Left hindlimb (tissue), 1 donor: ENCODE measurements at places on chromosomes 7 and 10.

DNA sequence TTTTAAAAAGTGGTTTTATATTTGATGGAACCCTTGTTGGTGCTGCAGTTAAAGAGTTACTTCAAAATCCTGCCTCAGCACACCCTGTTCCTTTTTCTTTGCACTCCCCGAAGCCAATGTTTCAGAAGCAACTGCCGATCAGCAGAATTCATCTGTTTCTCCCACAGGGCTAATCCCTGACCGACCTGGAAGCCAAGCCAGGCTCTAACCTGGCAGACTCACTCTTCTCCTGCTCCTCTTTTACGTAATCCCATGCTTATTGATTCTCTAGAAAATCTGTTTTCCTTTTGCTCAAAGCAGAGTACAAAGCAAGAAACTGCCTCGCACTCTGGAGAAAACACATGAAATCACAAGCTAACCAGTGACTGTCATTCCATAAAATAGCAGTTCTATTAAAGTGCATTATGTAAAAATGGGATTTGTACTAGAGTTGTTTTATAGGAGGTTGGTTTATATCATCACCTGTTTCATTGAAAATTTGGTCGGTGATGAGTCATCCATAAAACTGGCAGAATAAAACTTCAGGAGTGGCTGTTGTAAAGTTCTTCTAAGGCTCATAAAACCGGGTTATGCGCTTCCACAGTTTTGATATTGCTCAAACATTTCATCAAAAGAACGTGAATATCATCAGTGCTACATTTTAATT lies 99.9 kb downstream of the CNTNAP2 start:
- DNase-seq: no peak

DNA sequence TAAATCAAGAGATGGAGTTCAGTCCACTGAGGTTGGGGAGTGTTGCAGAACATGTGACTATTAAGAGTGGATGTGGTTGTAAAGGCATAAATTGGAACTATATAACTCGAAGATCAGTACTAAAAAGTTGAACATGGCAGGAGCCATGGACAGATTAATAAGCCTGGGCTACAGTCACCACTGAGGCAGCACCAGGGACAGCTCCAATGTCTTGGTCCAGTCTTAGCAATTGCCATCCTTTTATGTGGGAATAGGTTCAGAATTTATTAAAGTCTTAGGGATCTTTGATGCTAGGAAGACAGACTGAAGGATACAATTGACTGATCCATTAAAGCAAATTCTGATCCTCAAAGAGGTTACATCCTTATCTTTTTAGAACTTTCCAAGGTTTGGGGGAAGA lies 156.6 kb downstream of the ADRA2A start:
- no peak for DNase-seq

DNA sequence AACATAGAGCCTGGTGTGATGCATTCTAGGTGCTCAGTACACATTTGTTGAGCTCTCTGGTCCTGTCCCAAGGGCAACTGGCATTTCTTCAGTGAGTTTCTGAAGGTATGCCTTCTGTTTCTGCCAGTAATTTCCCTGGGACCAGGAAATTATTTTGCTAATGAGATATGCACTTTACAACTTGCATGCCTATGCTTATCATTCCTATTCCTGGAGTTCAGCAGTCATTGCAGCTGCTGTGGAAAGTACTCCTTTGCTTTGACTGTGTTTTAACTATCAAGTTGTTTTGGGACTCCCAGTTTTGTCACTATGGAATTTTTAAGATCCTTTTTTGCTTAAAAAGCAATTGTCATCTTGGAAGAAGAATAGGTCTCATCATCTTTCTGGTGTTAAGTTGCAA lies 283.0 kb downstream of the BBS9 start:
- DNase-seq: no peak

GRCh38 chr7:26368542-26368941 lies 76.9 kb downstream of the SNX10 start:
- DNase-seq: no peak

GRCh38 chr10:2800178-2800577 lies 267.2 kb upstream of the PFKP start:
- DNase-seq: no peak

GRCh38 chr10:37860494-37861190 lies 3.2 kb upstream of the ZNF248 start:
- DNase-seq: no peak

GRCh38 chr10:46536171-46536570 lies 20.3 kb downstream of the GPRIN2 start:
- no peak for DNase-seq

GRCh38 chr10:37439826-37440225 lies 314.4 kb downstream of the ANKRD30A start:
- no peak for DNase-seq

DNA sequence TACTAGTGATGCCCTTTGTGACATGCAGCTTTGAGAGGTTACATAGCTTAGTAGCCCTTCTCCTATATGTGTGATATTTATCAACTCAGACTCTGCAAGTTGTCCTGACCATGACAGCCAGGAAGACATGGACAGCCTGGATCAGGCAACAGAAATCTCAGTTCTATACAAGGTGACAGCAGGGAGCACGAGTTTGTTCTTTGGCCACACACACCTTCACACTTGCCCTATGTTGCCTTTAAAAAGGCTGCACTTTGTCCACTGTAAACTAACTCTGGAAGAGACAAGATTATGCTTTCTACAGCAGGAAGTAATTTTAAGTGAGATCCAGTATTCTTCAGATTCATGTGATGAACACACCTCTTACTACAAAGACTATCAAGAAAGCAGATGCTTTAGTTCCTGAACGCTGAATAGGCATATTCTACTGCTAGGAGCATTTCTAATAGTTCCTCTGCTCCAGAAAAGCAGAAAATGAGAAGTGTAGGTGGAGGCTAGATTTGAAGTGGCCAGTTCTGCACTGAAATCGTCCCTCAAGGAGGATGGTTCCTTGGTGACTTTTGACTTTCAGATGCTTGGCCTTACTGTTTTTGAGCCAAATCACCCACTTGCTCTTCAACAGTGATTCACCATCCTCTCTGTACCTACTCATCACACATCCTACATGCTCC lies 239.2 kb downstream of the COBL start:
- no peak for DNase-seq

DNA sequence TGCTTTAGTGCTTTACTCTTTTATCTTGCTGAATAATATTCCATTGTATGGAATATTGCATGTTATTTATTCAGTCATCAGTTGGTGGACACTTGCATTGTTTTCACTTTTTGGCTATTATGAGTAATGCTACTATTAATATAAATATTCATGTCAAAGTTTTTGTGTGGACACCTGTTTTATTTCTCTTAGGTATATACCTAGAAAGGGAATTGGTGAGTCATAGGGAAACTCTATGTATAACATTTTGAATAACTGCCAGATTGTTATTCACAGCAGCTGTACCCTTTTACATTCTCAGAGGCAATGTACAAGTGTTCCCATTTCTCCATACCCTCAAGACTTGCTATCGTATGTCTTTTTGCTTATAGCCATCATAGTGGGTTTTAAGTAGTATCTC lies 268.7 kb downstream of the SEMA3A start:
- DNase-seq: no peak

- no peak for DNase-seq
These were observed 95.6 kb downstream of the ST7 start for GRCh38 chr7:117048882-117049281.

DNA sequence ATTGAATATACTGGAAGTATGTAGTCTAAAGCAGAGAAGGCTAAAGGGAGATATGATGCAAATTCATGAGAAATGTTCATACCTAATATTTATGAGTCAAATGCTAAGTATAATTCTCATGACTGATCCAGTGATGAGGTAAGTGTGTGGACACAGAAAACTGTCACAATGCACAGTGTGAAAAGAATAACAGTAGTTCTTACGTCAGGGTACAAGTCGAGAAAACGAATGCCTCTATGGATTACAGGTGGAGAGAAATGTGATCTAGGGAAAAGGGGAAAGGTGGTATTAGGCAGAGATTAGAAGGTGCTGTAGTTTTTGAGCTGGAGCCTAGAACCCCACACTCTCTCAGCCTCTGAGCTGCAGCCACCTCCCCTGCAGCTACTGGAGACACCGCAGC lies 542.0 kb downstream of the CNTNAP2 start:
- DNase-seq: no peak
